ENCODE measurements at places on chromosomes 1 and 21. TPM values are rescaled to one million over a fixed set of nuclear protein-coding genes. Genes with fewer than 3 reads are reported as not detected.

The MASP2 gene
- not detected for total RNA-seq

The FCRL5 gene
- not detected for total RNA-seq

GRCh38 chr1:77282187-77282865 lies 507 bp downstream of the AK5 start:
- peak; percentile 53 for DNase-seq

The SLFNL1 gene
- total RNA-seq = 0.16 TPM

The SAMD11 gene
- total RNA-seq = 1.7 TPM

- DNase-seq = no peak
Measured at GRCh38 chr1:53413175-53414001, 45.8 kb upstream of the DMRTB1 start.

GRCh38 chr1:33275195-33275594 lies 18.9 kb downstream of the ZNF362 start:
- DNase-seq = no peak

Measured in Right ventricle myocardium inferior (tissue), 1 donor.